ENCODE measurements at places on chromosomes 3 and 15.
A peak's percentile ranks its signal among the peaks of the same experiment; 100 is the strongest.

DNA sequence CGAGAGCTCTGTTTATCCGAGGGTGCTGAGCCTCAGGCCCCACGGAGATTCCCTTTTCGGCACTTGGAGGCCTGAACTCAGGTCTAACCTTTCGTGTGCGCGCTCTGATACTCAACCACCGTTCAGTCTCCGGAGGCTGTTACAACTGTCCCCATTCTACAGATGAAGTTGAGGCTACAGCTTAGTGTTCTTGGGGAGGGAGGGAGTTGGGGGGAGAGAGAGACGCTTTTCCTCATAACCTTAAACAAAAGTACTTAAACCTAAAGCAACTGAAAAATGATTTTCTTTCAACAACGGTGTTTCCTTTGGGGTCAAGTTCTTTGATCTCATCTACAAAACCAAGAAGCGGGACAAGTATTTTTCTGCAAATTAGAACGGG, 952 bp upstream of the CHST2 start:
- no peak for DNase-seq

DNA sequence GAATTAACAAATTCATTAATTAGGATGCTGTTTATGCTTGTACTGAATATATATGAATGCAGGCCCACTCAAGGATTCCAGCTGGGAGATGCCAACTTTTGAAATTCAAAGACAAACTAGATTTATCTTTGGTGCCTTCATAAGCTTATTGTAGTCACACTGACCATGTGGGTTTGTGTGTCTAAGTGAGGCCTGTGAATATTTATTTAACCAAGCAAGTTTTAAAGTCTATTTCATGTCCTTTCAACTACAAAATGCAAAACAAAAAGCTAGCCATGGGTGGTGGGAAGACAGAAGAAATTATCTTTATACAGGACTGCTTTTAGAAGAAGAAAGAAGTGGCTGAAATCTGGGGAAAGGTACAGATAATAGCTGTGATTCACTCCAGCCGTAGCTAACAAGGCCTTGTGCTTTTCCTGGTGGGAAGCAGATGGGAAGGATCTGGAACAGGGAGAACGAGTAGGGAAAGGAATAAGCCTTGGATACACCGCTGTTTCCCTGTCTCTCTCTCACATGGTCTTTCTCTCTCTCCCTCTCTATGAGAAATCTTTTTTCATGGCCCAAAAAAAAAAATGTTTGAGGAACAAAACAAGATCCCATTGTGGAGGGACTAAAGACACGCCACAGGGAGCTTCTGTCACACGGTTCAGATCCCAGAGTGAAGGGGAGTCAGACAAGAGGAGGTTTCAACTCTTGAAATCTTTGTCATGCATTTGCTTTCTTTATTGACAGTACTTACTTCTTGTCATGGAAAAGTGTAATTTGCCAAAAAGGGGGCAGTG, 225.5 kb downstream of the RORA start:
- no peak for DNase-seq

GRCh38 chr3:113051787-113052186, 61.0 kb downstream of the GTPBP8 start:
- no peak for DNase-seq

DNA sequence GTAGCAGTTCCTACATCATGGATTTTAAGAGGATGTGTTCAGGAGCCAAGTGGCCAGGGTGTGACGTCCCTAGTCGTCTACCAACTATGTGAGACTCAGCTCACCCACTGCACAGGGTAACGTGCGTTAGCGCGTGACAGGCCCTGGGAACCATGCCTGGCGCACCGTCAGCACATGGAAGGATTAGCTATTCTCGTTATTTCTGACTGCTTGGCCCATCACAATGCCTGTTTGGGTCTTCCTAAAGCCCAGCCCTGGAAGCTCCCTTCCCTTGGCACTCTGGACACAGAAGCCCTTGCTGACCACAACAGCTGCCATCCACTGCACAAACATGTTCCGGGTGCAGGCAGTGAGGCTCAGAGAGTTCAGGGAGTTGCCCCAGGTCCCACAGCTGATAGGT, 91.0 kb upstream of the RPL32 start:
- DNase-seq = peak; percentile 77

DNA sequence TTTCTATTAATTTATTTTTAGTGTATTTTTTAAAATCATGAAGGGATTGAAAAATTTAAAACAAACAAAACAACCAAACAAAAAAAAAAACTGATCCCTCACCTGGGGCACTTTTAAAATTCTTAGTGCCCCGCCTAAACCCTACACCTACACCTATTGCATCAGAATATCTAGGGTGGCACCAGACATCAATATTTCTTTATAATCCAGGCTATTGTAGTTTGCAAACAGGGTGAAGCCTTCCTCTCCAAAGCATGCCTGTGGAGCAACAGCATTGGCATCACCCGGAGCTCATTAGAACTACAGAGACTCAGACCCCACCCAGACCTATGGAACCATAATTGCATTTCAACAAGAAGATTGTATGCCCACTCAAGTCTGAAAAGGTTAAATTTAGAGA, 54.9 kb upstream of the ACP3 start:
- no peak for DNase-seq

- DNase-seq = no peak
Measured at GRCh38 chr3:67382536-67382935, 271.9 kb downstream of the SUCLG2 start.

- DNase-seq = no peak
Measured at GRCh38 chr3:17994167-17994566, 251.7 kb upstream of the TBC1D5 start.

- DNase-seq = peak; percentile 48
Measured at GRCh38 chr3:182241766-182242488, 530.2 kb downstream of the SOX2 start.

DNA sequence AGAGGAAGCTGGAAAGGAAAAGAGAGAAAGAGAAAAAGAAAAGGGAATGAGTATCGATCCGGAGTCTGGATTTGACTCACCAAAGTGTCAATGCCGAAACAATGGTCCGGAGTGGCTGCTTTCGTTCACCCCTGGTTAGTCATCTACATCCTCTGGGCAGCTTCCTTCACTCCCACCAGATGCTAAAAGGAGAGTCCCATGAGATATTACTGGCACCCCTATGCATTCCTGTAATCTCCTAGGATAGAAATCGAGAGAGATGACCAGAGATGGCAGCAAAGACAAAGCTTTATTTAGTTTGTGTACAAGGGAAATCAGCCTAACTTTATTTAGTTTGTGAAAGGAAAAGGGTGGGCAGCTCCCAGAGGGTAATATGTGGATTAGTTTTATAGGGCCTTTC, 622.2 kb downstream of the ZPLD1 start:
- no peak for DNase-seq

DNA sequence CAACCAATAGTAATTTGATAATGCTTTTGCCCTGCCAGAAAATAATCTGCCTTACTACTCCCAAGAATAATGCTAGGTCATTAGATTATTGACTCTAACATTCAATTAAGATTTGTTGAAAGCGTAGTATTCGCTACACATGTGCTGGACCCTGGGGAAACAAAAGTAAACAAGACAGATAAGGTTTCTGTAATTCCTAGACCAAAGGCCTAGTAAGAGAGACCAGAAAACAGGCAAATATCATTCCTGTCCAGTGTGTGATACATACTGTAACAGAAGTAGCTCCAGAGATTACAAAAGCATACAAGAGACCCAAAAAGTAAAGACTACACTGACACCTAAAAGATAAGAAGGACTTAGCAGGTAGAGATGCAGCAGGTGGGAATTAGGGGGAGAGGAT, 60.8 kb downstream of the PLOD2 start:
- DNase-seq = no peak

DNA sequence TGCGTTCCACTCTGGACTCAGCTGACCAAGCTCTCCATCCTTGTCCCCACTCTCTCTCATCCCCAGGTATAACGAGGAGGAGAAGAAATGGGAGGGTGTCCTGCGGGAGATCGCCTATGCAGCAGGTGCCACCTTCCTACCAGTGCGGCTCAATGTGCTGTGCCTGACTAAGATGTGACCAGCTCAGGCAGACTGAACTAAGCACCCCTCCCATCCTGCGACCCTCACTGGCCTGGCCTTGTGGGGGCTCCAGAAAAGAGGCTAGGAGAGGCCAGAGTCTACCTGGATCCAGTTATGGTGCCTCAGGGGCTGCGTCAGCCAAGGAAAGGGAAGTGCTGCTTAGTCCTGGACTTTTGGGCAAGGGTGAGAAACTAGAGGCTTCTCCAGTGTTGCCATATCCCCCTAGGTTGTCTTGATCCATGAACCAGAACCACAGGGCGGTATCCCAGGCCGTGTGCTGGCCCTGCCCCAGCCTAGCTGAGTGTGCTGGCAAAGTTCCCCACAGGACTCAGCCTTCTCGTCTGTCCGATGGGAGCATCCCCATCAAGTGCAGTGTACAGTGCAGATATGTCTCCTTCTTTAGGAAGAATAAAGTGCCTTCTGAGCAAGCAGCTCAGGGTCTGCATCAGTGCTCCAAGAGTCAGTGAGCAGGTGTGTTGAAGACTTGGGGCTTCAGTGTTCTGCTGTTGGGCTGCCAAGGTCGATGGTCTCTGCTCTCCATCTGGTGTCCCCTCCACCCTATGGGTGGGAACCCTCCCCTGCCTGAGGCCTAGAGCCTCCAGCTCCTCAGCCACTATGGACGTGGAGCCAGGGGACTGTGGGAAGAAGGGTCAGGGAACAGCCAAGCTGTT, 6.7 kb downstream of the KLHL40 start:
- peak; percentile 9 for DNase-seq

- no peak for DNase-seq
Measured at GRCh38 chr3:79985816-79986215, 218.0 kb upstream of the ROBO1 start.

- no peak for DNase-seq
Measured at GRCh38 chr3:136311261-136311660, 61.1 kb downstream of the PCCB start.

- DNase-seq = no peak
Measured at GRCh38 chr3:129648391-129648790, 41.9 kb upstream of the PLXND1 start.

DNA sequence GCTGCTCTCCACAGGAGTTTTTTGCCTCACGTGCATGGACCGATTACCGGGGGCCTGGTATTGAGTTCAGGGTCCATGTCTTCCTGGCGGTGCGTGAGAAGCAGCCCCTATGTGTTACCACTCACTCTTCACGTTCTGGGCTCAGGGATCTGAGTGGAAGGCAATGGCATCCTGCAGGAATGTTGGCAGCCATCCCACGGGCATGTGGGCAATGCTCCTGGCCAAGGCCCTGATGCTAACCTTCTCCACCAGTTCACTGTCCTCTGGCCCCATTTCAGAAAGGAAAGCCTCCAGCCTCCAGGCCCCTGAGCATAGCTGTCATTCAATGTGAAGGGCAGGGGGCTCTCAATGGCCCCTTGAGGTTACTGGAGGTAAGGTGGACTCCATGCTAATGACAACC, 43.0 kb upstream of the KY start:
- DNase-seq = peak; percentile 80

DNA sequence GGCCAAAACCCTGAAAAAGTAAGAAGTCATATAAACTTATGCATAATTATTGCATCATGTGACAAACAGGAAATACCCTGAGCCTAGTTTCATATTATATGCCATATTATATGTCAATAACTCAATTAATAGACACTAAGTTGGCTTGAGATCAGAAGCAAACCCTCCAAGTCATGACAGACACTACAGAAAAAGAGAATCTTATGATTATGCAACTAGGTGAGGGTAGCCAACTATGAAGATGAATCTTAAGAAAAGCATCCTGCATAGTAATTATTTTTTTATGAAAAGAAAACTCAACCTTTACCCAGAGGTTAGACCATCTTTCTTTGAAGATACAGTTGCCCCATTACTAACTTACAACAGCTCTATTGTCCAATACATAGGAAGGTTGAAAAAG, 192.4 kb upstream of the VEPH1 start:
- no peak for DNase-seq

DNA sequence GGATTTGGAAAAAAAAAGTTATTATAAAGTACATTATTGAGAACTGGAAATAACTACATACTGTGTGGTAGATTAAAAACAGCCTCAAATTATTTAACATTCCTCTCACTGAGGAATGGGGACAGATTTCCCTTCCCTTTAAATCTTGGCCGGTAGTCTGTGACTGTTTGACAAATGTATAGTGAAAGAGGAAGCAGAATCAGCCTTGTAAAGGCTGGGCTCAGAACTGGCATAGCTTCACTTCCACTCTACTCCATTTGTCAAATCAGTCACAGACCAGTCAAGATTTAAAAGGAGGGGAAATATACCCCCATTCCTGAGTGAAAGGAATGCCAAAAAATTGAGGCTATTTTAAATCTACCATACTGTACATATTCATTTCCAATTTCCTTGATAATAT, 18.2 kb upstream of the B4GALT4 start:
- DNase-seq = no peak

DNA sequence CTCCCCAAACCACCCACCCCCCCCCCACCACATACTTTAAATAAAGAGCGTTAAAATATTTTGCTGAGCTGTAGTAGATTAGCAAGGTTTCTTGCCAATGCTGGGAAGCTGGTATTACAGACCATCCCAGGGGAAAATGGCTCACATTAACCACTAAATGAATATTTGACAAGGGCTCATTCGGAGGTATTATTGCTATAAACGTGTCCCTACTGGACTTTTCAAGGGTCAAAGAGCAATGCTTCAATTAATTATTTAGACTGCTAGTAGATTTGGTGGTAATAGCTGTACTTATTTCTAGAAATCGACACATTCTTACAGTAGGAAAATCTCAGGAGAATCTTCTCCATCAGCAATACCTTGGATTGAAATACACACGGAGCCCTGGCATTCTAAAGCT, 5.2 kb downstream of the SOX2 start:
- no peak for DNase-seq

DNA sequence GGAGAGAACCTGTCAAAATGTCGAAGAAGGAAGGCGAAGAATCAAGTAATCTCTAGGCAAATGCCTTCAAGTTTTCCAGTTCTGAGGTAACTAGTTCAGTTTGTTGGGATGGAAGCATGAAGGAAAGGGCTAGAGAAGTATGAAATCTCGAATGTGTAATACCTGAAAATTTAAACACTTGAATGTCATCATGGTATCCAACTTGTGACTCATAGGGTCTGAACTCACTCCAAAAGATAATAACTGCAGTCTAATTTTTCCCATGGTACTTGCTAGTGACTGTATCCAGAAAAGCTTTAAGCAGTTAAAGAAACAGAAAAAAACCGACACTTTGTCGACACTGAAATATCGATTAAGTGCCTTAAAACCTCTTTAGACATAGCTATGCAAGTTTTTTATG, 102.9 kb upstream of the CHRM5 start:
- DNase-seq = no peak

- no peak for DNase-seq
Measured at GRCh38 chr3:127982155-127982554, 67.1 kb downstream of the KBTBD12 start.
